ENCODE measurements at places on chromosomes 2 and 18.

DNA sequence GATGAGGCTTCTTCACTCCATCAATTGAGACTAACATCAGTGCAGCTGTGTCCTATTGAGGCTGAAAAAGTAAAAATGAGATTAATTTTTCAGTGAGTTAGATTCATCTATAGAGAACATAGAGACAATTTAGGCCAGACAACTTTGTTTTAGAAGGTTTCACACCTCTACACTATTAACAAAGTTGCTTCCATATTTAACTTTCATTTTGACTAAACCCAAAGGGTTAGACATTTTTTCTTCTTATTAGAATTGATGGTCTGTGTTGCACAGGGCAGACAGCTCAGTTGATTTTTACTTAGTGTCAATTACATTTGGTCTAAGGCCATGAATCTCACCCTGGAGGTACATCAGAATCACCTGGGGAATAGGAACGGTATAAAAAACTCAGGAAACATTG lies 130.2 kb upstream of the NXPH2 start:
- no peak for DNase-seq

- no peak for DNase-seq
Observed at GRCh38 chr2:134712736-134713135, 6.1 kb downstream of the TMEM163 start.

GRCh38 chr2:18824325-18824790 lies 235.0 kb upstream of the NT5C1B start:
- DNase-seq: no peak

DNA sequence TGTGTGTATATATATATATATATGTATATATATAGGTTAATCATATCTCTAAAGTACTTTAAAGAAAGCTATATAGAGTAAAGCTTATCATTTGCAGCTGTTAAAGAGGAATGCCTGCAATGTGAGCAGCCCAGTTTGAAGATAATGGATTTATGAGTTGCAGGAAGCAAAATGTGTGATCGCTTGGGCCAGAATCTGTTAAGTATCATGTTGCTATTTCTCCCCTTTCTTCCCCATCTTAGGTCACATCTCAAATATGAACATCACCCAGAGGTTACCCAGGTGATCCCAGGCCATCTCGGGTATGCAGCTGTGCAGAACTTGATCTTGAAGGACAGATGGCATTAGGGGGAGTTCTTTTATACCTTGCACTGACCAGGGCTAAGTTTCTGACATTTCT lies 316.5 kb downstream of the MTX2 start:
- no peak for DNase-seq

DNA sequence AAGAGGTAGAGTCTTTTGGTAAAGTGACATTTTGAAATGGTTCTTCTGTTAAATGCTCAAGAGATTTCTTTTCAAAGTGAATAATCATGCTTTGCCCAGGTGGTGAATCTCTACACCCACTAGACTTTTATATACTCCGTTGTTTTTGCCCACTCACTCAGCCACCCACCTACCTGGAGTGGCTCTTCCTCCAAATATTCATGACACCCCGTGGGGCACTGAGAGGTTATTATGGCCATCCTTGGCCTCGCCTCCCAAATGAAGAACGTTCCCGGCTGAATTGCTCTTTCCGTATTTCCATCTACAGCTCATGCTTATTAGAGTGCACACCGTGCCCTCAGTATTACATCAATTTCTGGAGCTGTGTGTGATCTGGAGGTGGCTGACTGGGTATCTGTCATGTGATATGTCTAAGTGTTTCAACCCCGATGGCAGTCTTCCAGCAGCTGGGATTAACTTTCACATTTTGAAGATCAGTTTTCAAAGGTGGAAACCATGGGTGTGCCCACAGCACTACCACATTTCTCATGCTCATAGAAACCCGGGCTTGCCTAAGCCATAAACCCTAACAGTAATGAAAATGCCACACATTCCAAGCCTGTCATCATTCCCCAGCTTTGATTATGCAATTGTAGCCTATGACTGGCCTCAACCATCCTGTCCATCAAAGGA lies 406.6 kb upstream of the MMADHC start:
- peak; percentile 77 for DNase-seq

DNA sequence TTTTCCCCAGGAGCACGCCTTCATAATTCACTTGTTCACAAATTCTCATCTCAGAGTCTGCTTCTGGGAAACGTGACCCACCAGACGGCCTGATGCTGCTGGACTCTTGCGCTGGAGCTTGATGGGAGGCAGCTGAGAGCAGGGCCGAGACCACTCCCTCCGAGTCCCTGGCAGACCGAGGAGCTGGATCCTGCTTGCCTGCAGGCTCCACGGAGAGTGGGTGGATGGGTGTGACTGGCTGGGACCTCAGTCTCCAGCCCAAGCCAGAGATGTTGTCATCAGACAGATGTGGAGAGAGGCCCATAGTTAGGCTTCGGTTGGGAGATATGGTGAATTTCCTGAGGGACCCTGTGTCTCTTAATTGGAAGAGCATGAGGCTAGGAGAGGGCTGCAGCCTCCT lies 76.4 kb downstream of the TSN start:
- DNase-seq: no peak

- no peak for DNase-seq
Observed at GRCh38 chr2:234189786-234190300, 139.3 kb downstream of the SPP2 start.

DNA sequence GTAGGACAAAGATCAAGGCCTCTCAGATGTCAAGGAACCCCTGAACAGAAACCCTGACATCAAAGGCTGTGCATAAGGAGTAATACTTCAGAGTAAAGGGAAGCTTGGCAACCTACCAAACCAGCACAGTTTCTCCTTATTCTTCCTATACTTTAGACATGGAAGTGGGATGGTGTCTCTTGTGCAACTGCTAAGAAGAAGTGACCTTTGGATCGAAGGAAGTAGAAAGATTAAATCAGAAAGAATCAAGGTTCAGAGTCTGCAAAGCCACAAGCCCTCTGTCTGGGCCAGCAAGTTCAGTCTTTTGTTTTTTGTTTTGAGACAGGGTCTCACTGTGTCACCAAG lies 66.2 kb upstream of the SLC39A10 start:
- DNase-seq: no peak

- DNase-seq: no peak
Observed at GRCh38 chr18:46832849-46833248, 76.0 kb upstream of the ST8SIA5 start.

- peak; percentile 49 for DNase-seq
Observed at GRCh38 chr2:99975386-99975785, 167.0 kb downstream of the AFF3 start.

DNA sequence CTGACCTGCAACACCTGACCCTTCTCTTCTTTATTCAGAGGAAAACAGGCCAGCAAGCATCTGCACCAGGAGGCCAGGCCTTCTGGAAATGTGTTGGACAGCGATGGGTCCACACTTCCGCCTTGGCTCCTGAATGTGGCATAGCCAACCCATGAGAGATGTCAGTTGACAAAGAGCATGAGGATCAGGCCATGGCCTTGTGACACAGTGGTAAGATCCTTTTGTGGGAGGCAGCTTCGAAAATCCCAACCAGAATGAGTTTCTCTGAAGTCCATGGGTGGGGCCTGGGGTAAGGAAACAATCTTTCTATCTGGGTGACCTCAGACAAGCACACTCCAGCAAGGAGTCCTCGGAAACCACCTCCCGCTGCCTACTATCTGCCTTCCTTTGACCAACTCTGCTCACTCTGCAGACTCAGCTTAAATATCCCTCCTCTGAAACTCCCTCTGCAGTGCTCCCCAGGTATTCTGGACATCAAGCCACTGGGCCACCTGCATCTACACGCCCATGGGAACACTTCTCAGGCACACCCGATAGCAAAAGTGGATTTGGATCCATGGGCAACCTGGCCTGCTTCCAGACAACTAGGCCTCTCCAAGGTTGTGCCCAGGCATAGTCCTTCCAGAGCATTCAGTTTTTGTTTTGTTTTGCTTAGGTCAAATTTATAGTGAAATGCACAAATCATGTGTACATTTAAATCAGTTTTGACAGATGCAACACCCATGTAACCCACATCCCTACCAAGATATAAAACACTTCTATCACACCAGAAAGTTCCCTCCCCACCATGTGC lies 3.6 kb upstream of the SH2D6 start:
- DNase-seq: no peak

Measured in skeletal muscle cell (primary cell).